ENCODE measurements at places on chromosomes 6 and 20.

- DNase-seq: no peak
Observed at GRCh38 chr6:25804804-25805203, 27.0 kb downstream of the SLC17A1 start.

- DNase-seq: peak; percentile 40
Observed at GRCh38 chr20:62918831-62919230, 7.5 kb downstream of the DIDO1 start.

GRCh38 chr6:140546640-140547039 is 1172.2 kb upstream of the CITED2 start:
- no peak for DNase-seq

- no peak for DNase-seq
Observed at GRCh38 chr6:2748183-2748582, 2.5 kb downstream of the MYLK4 start.

DNA sequence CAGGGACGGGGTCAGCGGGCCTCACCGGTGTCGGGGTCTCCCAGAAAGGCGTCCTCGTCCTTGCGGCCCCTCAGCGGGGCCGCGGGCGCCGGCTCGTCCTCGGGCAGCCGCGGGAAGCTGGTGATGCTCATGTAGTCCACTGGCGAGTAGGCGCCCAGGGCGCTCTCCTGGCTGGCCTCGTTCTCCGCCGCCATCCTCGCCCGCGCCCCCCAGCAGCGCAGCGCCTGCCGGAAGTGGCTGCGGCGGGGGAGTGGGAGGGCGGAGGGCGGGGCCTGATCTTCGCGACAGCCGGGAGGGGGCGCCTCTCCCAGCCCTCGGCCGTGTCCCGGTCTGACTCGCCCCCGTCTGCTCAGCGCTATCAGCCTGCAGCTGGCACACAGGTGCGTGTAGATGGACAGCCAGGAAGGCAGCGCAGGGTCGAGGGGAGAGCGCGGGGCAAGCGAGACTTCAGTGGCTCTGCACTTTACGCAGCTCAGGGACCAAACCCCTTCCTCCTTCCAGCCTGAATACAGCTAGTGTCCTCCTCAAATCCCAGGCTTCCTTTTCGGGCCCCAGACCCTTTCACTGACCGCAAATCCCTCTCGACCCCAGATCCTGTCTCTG is at the start of gene GGT7:
Gene GGT7 (minus strand): TSS at position 235 of the 603 bp plus-strand sequence. CDS start 41 bp downstream, at position 194.
- peak; percentile 84 for DNase-seq

GRCh38 chr6:25056130-25056529 is 120.4 kb upstream of the RIPOR2 start:
- DNase-seq: no peak

- DNase-seq: no peak
Observed at GRCh38 chr6:118864341-118865099, 29.4 kb upstream of the ASF1A start.

- no peak for DNase-seq
Observed at GRCh38 chr6:135871878-135872277, 20.4 kb downstream of the PDE7B start.

GRCh38 chr6:4610256-4610655 is 165.9 kb upstream of the CDYL start:
- no peak for DNase-seq

DNA sequence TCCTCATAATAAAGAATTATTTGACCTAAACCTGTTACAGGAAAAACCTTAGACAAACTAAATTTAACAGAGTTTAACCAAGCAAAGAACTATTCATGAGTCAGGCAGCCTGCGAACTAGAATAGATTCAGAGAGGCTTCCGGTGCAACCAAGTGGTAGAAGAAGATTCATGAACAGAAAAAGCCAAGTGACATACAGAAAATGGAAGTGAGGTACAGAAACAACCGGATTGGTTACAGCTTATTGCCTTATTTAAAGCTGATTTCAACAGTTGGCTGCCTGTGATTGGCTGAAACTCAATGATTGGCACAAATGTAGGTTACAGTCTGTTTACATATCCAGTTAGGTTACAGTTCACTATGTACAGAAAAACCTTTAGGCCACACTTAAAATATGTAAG is 10.1 kb downstream of the PPP1R3G start:
- no peak for DNase-seq

DNA sequence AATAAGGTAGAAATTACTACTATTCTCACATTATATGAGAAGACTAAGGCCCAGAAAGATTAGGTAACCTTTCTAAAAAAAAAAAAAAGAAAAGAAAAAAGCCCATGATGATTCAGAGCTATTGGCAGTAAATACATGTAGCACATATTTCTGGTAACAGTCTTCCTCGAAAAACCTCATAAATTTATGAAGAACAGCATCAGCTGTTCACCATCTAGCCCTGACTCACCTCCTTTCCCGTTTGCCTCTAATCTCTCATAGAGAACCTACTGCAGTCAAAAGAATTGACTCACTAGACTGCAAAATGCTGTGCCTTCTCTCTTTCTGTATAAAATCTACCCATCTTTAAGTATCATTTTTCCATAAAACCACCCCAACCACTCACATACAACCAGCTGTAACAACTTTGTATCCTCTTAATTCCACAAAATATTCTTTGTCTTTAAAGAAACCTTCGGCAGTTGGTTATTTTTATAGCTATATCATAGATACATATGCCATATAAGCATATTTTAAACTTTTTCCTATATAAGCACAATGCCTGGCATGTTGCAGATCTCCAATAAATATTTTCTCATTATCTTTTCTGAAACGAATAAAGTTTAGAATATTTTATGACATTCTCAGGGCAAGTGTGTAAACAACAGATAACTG is 152.7 kb upstream of the ENPP5 start:
- DNase-seq: no peak

DNA sequence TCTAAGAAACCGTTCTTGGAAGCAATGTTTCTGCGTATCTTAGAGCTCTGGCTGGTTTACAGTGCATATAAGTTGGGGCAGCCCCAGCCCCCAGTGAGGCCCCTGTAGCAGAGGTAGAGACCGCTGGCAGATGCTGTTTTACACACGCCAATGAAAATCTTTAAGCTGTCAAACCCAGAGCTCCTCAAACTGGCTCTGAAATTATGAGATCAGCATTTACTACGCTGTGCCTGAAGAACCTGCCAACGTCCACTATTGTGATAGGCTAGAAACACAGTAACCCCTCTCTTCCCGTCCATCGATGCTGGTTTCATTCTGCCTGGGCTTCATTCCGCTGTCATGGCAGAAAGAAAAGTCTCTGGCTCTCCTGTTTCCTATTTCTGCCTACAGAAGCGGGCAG is 160.6 kb downstream of the SMOC2 start:
- DNase-seq: no peak

DNA sequence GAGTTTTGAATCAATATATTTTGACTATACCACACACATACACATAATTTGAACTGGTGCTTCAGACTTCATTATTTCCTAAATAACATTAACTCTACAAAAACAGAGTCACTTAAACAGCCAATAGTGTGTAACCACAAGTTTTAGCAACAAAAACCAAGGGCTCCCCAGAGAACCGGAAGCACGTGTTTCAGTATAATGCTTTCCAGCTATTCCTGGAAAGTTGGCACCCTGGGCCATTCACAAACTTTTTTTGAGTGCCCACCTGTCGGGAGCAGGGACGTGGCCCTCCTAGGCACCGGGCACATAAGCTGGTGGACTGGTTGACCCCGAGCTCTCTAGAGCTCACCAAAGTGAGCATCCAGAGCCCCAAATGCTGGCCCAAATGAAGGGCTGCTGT is 1.9 kb upstream of the SLC35D3 start:
- no peak for DNase-seq

GRCh38 chr6:49902856-49903255 is 36.5 kb upstream of the CRISP1 start:
- no peak for DNase-seq

GRCh38 chr6:159833997-159834603 is 34.0 kb downstream of the PNLDC1 start:
- no peak for DNase-seq

- DNase-seq: no peak
Observed at GRCh38 chr6:158285656-158286021, 26.6 kb upstream of the TULP4 start.

DNA sequence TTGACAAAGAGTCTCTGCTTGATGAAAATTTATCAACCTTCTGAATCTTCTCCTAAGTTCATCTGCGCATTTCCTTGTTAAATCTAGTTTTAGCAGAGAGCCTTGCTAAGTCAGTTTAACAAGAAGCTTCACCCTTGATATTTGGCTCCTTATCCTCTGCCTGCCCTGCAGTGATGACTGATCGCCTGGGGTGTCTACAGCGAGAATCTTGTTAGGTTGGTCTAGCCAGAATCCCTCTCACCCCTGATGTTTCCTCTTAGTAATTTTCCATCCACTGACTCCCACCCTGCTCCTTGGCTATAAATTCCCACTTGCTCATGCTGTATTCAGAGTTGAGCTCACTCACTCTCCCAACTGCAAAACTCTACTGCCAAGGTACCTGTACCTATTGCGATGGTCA is 114.1 kb downstream of the TENT5A start:
- DNase-seq: no peak

- peak; percentile 47 for DNase-seq
Observed at GRCh38 chr6:87139236-87139635, 16.1 kb upstream of the ZNF292 start.

GRCh38 chr6:87881342-87881895 is 166.2 kb upstream of the SPACA1 start:
- DNase-seq: no peak

DNA sequence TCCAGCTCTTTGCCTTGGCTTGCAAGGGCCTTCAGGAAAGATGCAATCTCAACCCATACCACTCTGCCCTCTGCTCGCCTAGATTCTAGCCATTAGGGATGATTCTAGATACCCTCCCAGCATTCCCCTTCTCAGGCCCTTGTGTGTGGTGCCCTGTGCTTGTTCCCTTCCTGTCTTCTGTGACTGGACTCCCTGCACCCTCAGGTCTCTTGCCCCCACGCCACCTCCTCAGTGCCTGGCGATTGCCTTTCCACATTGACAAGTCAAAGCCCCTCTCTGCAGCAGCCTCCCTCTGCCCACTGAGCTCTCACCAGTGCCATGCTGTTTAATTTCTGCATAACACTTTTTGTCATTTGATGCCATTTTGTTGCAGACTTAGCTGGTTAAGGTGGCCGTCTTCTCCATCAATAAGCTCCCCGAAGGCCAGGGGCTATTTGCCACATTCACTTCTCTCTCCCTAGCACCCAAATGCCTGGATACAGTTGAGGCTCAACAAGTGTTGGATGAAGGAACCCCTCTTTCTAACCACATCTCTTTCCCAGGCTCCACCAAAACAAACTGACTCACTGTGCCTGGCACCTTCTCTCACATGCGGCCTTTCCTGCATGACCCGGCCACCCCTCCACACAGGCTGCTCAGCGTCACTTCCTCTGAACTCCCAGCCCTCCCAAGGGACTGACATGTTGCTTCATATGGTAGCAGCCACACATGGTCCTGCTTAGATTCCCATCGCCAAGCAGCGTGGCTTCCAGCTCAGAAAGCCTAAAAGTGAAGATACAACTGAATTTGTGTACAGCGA is 4.6 kb upstream of the TXNDC5 start:
- DNase-seq: no peak

- no peak for DNase-seq
Observed at GRCh38 chr6:5199283-5199682, 61.5 kb downstream of the LYRM4 start.

- DNase-seq: no peak
Observed at GRCh38 chr6:8079126-8079525, 14.9 kb upstream of the BLOC1S5 start.

DNA sequence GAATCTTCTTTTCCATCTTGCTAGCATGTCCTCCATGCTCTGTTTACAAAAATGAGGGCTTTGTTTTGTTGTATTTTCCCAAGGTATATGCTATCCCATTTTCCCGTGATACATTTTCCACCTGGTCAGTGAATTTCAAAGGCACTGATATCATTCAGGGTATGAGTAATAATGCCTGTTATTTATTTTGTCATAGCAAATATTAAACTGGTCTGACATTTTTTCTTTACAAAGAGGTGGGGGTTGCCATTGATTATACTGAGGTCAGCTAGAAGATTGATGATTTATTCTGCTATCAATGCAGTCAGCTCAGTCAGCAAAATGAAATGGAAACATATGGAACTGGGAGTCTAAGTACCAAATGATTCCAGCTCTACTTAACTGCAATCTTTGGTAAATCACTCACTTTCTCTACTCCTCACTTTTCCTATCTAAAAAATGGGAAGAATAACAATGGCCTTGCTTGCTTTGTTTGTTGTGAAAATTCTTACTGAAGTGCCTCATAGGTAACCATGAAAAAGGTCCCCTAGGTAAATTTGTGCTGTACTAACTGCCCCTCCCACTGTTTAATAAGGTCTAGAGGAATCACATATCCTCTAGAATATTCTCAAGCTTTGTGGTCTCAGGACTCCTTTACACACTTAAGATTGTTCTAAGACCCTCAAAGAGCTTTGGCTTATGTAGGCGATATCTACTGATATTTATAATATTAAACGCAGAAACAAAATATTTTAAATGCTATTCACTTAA is 64.0 kb downstream of the ARHGAP18 start:
- DNase-seq: no peak

- no peak for DNase-seq
Observed at GRCh38 chr6:117629119-117629660, 26.9 kb upstream of the GOPC start.

DNA sequence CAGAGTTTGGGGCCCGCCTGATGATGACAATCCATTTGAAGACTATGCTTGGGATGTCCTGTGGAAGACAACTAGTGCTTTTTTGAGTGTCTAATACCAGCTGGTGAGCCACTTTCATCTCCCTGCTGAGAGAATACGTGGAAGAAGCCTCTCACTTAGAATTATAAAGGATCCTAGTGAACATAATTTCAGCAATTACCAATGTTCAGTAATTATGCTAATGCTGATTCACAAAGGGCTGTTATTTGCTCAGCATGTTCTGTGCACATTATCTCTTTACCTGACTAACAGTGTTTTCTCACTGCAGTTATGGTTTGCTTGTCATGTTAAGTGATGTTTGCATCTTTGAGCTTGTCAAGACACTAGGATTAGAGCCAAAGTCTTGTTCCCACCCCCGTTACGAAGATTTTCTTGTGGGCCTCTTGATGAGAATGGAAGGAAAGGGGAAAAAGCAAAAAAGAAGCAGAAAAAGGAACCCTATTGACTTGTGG is 282.1 kb upstream of the CHD6 start:
- DNase-seq: no peak

GRCh38 chr20:19008497-19008896 is 194.9 kb downstream of the SCP2D1 start:
- DNase-seq: no peak

GRCh38 chr20:2051946-2052345 is 49.7 kb upstream of the STK35 start:
- DNase-seq: no peak

GRCh38 chr6:90759664-90760063 is 172.8 kb upstream of the MAP3K7 start:
- no peak for DNase-seq
